ENCODE measurements at places on chromosomes 3 and 15.

- no peak for DNase-seq
Measured at GRCh38 chr3:126015075-126015474, 46.1 kb downstream of the ROPN1B start.

DNA sequence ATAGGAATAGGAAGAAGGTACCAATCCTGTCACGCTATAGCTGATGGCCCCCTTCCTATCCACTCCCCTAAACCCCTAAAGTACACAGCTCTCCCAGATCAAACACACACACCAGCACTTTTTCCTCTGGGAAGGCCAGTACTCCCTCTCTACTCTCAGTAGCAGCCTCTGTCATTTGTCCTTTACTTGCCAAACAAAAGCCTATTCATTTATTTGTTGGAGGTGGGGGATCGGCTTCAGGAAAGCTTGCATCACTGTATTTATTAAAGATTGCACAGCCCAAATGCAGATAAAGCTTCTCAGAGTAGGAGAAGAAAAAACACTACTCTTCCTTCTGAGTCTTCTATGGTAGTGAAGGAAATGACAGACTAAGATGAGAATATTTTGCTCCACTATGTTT lies 429.7 kb upstream of the RASGRP1 start:
- DNase-seq = no peak

DNA sequence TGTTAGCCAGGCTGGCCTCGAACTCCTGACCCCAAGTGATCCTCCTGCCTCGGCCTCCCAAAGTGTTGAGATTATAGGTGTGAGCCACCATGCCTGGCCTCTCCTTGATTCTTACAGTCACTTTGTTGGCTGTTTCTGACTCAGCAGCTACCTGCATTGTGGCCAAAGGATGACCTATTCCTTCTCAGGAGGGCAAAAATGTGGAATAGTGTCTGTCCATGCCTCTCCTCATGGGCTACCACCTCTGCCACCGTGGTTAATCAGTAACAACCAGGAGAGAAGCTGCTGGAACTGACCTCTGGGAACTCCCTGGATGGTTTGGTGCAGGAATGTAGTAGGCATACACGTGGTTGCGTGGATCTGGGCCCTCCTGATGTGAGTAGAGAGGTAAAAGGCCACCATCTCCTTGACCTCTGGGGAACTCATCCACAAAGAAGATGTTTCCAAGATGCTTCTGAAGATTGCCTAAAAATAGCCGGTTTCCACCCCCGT lies 63.3 kb downstream of the FLNB start:
- DNase-seq = no peak

GRCh38 chr15:48076454-48076853 lies 44.3 kb upstream of the SLC24A5 start:
- no peak for DNase-seq

- DNase-seq = no peak
Measured at GRCh38 chr15:78508272-78508671, 895 bp downstream of the HYKK start.

DNA sequence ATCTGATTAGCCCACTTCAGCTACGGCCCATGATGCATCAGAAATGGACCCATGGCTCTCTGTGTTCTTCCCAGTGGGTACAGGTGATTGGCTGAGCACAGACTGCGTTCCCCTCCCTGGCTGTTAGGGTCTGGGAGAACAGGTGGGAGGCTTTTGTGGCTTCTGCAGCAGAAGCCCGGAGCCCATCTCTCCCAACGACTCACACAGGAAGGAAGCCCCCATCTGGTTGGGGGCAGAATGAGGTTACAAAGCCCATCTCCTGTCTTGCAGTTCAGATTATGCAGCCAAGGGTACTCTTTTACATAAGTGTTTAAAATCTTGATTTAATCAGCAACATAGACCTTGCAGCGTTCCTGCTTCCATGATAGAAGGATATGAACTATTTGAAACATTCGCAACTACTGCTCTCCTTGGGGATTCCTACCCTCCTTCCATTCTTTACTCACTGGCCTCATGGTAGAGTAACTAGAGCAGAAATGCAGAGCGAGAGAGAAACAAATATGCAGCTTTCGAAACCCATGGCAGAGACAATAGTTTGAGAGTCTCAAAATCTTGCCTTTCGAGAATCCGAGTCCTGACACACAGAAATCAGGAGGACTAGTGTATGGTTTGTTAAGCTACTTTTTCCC lies 291.3 kb downstream of the TLE3 start:
- no peak for DNase-seq

Data from MV-4-11 (cell line).